Thyroid gland (tissue), 4 donors: ENCODE measurements at places on chromosomes 1 and 21. TPM values are rescaled to one million over a fixed set of nuclear protein-coding genes. Genes with fewer than 3 reads are reported as not detected.

AK4 gene
- total RNA-seq = 8.0 TPM

KCNAB2 gene
- total RNA-seq = 7.3 TPM

TRABD2B gene
- 0.71 TPM for total RNA-seq

AGBL4 gene
- total RNA-seq = 2.1 TPM

DNA sequence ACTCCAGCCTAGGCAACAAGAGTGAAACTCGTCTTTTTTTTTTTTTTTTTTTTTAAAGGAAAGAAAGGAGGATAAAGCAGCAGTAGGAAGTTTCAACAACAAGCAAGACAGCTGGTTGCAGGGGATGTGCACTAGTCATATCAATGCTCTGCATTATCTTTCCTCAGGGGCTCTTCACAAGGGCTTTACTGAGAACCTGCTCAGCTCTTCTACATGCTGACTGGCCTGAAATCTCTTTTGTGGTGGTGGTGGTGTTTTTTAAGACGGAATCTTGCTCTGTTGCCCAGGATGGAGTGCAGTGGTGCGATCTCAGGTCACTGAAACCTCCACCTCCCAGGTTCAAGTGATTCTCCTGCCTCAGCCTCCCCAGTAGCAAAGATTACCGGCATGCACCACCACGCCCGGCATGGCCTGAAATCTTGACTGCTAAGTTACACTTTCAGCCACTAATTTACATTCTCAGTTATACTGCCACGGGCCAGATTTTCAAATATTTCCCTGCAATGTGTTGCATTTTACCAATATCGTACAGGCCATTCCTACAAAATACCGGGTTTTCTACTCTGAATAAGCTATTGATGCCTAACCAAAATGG lies 68.0 kb downstream of the PUM1 start:
- peaks cover 57% of the 10 kb centered on the region for H3K4me1 ChIP-seq
- no peaks in the 10 kb centered on the region for H3K36me3 ChIP-seq
- no peak for DNase-seq
- no peaks in the 10 kb centered on the region for H3K27me3 ChIP-seq
- peak overlapping the region; percentile 74 for H3K27ac ChIP-seq
